ENCODE measurements at places on chromosomes 12 and 14.
A peak's percentile ranks its signal among the peaks of the same experiment; 100 is the strongest.

DNA sequence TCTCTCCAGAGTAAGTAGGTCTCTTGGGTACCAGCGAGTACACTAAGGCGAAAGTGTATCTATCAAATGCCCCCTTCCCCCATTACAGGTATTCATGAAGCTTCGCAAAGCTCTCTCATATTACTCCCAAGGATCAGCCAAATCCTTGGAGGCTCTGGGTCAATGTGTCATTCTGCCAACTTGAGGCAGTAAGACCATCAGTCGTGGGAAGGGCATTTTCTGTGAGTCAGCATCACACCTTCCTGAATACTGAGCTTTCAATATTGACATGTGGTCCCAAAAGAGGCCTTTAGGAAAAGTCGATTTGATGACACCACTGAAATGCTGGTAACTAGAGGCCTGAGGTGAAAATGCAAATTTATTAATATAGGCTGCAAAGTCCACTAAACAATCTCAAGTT, 323.9 kb downstream of the LRIG3 start:
- no peak for DNase-seq

DNA sequence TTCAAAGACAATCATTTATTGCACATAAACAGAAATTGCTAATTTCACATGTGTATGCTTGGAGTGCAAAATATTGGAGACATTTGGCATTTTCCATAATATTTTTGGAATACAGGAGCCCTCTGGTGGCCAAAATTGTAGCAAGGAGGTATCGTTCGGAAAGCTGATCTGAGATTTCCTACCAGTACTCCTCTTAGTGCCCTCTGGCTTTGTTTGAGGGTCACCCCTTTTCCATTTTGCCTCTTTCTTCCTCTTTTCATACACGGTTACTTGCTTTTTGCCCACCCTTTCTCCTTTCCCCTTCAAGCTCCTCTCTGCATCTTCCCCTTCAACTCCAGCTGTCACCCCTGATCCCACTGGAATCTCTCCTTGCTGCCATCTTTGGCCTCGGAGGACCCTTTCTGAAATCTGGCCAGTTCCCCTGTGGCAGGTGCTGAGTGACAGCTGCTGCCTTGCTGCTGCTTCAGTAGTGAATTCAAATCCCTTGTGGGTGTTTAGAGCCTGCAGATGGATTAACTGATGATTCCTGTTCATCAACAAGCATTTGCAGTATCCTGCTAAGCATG, 164.6 kb upstream of the PARP11 start:
- DNase-seq, result no peak

- no peak for DNase-seq
These were observed 944 bp upstream of the DHRS7 start for GRCh38 chr14:60166142-60166541.

GRCh38 chr12:114918535-114919233, 234.7 kb upstream of the TBX3 start:
- no peak for DNase-seq

- no peak for DNase-seq
These were observed 83.4 kb upstream of the NOS1 start for GRCh38 chr12:117444781-117445180.

GRCh38 chr14:103518422-103519042, 4.1 kb downstream of the CKB start:
- peak; percentile 78 for DNase-seq

DNA sequence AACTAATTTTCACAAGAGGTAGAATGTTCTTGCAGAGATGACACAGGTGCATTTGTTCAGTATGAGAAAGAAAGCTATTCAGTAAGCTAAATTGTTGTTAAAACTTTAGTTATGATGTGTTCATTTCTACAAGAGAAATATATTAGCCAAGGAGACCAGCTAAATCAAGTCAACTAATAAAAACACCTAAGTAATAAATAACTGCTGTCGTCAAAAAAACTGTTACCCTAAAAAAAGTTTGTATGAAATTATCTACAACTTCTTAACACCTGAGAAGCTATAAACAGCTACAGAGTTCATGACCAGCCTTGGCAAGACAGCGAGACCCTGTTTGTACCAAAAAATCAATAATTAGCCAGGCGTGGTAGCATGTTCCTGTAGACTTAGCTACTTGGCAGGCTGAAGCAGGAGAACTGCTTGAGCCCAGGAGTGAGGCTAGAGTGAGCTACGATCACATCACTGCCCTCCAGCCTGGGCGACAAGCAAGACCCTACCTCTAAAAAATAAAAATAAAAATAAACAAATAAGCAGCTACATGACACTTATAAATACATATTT, 67.6 kb upstream of the AP4S1 start:
- DNase-seq, result no peak

DNA sequence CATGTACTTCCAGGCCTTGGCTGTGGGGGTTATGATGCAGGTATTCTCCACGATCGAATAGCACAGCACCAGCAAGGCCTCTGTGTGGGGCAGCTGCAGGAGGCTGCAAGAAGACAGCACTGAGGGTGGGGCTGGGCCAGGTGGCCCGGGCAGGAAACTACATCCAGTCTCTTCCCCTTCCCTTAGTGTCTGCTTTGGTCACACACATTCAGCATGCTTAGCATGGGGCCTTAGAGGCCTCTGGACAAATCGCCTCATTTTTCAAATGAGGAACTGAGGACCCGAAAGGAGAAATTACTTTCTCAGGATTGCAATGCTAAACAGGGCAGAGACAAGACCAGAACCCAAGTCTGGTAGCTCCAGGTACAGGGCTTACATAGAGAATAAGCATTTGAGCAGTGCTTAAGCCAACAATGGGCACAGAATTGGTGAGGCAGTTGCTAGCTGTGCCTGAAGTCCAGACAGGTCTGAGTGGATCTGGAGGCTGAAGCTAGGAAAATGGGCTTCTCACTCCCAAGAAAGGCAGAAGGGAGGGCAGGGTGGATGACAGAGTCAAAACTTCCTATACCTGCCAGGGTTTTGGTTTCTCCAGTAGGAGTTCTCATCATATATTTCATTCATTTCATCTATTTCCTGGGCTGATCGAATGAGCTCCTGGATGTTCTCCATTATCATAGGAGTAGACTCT, 3.5 kb downstream of the ACRBP start:
- DNase-seq, result no peak

- DNase-seq, result no peak
These were observed 32.6 kb upstream of the HIF1A start for GRCh38 chr14:61662437-61663311.

DNA sequence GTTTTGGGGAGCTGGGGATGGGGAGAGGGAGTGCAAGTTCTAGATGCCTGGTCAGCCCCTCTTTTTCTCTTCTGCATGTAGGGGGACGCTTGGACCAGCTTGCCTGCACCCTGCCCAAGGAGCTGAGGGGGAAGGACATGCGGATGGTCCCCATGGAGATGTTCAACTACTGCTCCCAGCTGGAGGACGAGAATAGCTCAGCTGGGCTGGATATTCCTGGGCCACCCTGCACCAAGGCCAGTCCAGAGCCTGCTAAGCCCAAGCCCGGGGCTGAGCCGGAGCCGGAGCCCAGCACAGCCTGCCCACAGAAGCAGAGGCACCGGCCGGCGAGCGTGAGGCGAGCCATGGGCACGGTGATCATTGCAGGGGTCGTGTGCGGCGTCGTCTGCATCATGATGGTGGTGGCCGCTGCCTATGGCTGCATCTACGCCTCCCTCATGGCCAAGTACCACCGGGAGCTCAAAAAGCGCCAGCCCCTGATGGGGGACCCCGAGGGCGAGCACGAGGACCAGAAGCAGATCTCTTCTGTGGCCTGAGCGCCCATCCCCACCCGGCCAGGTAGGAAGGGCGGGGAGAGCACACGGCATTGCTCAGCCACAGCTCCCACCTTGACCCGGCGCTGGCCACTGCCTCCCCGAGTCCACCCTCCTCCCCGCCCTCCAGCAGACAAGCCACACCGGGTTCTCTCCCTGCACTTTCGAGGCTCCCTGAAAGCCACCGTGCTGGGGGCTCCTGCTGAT, 14.0 kb downstream of the LRTM2 start:
- peak; percentile 58 for DNase-seq

DNA sequence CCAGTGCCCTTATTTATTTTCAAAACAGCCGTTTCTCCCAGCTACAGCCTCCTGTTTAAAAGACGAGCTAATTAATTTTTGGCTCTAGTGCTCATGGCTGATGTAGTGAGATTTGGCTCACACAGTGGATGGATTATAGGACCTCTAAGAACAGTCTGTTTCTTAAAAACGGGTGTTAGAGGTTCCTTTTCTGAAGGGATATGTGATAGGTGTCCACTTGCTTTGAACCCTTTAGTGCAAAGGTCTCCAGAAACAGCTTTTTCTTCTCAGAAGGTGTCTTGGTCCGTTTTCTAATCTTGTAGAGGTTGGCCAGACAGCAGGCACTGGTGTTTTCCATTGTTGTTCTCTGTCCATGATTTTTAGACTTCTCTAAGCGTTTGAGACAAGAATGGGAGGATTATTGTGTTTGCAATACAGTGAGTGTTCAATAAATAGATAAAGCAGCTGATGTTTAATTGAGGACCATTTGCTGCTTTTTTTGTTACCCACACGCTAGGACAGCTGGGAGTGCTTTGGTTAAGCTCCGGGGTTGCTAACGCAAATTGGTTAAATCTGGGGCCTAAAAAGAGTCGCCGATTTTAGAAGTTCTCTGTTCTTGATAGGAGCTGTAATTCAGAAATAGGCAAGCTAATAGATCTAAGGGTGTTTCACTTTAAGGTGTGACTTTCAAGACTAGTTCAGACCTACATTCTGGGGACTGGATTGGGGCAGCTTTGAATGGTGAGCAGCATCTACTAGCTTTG, 1.0 kb downstream of the BORCS5 start:
- no peak for DNase-seq

DNA sequence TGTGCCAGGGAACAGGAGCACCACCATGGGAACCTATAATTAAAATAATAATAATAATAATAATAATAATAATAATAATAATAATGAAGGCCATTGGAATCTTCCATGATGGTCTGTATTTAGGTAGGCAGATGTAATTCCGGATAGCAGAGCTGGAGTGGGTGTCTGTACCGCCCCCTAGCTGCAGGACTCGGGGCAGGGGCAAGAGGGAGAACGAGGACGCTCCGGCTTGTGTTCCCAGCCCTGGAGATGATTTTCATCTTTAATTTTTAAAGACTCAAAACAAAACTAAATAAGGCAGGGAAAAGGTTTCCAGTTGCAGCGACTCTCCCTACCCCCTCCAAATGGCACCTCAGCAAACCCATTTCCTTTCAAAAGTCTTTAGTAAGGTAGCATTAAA, 501.1 kb downstream of the VRK1 start:
- DNase-seq, result no peak

DNA sequence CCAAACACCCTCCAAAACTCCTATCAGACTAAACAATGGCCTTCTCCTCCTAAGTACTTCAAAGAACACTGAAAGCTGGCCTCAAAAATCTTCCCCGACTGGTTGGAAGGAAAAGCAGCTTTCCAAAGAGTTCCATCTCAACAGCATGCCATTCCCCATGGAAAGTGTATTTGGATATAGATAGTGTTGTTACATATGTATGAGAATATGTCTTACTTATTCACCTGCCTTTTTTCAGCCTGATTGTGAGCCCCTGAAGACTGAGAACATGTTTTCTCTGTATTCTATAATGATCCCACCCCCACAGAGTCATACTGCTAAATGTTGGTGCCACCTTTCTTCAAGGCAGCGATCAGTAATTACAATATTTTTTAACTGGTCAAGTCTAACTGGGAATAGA, 185.4 kb upstream of the G2E3 start:
- no peak for DNase-seq
